ENCODE measurements at places on chromosomes 5 and 9. TPM values are rescaled to one million over a fixed set of nuclear protein-coding genes. Genes with fewer than 3 reads are reported as not detected.

FGF18 gene
- total RNA-seq = 2.1 TPM

TAF11L10 gene
- total RNA-seq = not detected

SPATA31A1 gene
- total RNA-seq = not detected

DCTN4 gene
- 53.0 TPM for total RNA-seq

PCDHGA6 gene
- total RNA-seq = 11.1 TPM

FAM78A gene
- 3.1 TPM for total RNA-seq

CYLC2 gene
- not detected for total RNA-seq

TLE4 gene
- 66.2 TPM for total RNA-seq

FAM221B gene
- total RNA-seq = not detected

SCGB3A2 gene
- total RNA-seq = not detected

HSPB3 gene
- total RNA-seq = 58.1 TPM

AGXT2 gene
- total RNA-seq = not detected

SMIM3 gene
- 53.5 TPM for total RNA-seq

DPYSL3 gene
- total RNA-seq = 475 TPM

SHROOM1 gene
- total RNA-seq = 5.8 TPM

ADAMTS12 gene
- total RNA-seq = 2.6 TPM

NKD2 gene
- 1.9 TPM for total RNA-seq

IFNA13 gene
- not detected for total RNA-seq

PGGT1B gene
- total RNA-seq = 9.9 TPM

PAX5 gene
- total RNA-seq = not detected

DBH gene
- total RNA-seq = not detected

MED22 gene
- 47.3 TPM for total RNA-seq

ANKRD34B gene
- not detected for total RNA-seq

PDE8B gene
- 2.6 TPM for total RNA-seq

NSA2 gene
- total RNA-seq = 101 TPM

CCDC187 gene
- not detected for total RNA-seq

PPIP5K2 gene
- 42.8 TPM for total RNA-seq

SMIM33 gene
- not detected for total RNA-seq

SAPCD2 gene
- total RNA-seq = 0.16 TPM

MUSK gene
- 3.9 TPM for total RNA-seq

ST8SIA4 gene
- total RNA-seq = 2.2 TPM

LHX3 gene
- not detected for total RNA-seq

LRRC70 gene
- 0.54 TPM for total RNA-seq

SPARC gene
- total RNA-seq = 269 TPM

SMC5 gene
- 41.2 TPM for total RNA-seq

SLC28A3 gene
- total RNA-seq = 0.04 TPM

ZCCHC10 gene
- total RNA-seq = 12.5 TPM

PCDHB10 gene
- total RNA-seq = 4.1 TPM

FAM200C gene
- total RNA-seq = 6.4 TPM

HTR4 gene
- 0.27 TPM for total RNA-seq

MARCOL gene
- total RNA-seq = not detected

IFNA21 gene
- not detected for total RNA-seq

TRIM36 gene
- total RNA-seq = 0.81 TPM

PCDHA7 gene
- total RNA-seq = 0.27 TPM

KCNMB1 gene
- 72.7 TPM for total RNA-seq

SOX30 gene
- not detected for total RNA-seq

TMEM267 gene
- 11.1 TPM for total RNA-seq

PCDH12 gene
- 6.1 TPM for total RNA-seq

CMYA5 gene
- 3.2 TPM for total RNA-seq

OR1Q1 gene
- total RNA-seq = not detected

RNF20 gene
- 35.2 TPM for total RNA-seq

C9orf50 gene
- total RNA-seq = not detected

NR6A1 gene
- total RNA-seq = 4.4 TPM

NDST1 gene
- total RNA-seq = 84.1 TPM

KIF27 gene
- 6.1 TPM for total RNA-seq

PCDHAC1 gene
- total RNA-seq = 2.3 TPM

Measured in gastroesophageal sphincter (tissue), 4 donors.